Inflammatory macrophage (primary cell): ENCODE measurements at places on chromosomes 3 and 15.

DNA sequence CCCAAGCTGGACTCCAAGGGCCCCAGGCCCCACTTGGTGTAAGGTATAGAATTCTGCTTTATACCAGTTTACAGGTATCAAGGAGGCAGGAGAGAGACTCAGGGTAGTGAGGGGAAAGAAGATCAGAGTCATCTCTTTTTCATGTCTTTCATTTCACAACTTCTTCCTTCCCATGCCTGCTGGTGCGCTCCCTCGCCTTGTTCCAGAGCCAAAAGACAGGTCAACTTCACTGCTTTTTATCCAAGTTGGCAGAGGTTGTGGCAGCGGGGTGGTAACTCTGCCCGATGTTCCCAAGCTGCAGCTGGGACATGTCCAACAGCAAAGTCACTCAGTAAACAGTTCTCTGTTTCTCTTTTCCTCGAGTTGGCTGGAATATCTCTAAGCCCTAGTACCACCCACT lies 86.3 kb upstream of the TCF12 start:
- no peak for DNase-seq

- DNase-seq, result no peak
Observed at GRCh38 chr3:113092746-113093145, 102.0 kb downstream of the GTPBP8 start.

DNA sequence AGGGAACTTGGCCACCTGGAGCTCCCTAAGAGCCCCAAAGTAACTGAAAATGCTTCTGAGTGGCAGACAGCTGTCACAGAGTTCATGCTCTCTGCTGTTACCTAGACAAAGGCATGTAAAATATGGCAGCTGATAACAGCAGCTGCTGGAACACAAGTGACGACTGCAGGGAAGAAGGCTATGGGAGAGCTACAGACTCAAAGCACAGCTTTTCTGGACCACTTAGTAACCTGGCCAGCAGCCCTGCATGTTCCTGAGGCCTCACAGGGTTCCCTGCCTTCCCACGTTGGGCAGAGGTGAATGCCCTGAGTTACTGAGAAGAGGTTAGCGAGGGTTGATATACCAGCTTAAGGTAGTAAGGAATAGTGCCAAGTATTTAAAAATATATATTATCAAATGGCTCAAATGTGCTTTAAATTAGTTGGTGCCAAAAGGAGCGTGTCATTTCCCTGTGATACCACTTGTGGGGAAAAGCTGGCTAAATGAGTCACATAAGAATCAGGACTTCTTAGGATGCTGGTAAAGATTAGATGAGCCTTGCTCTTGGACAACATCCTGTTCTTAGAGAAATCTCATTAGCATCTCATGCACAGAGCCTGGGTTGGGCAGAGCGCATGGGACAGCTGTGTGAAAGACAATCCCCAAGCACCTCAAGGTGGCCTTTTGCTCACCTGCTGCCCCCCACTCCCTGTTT lies 76.4 kb upstream of the SCN5A start:
- no peak for DNase-seq

- DNase-seq, result no peak
Observed at GRCh38 chr3:13951184-13951583, 71.3 kb upstream of the WNT7A start.

DNA sequence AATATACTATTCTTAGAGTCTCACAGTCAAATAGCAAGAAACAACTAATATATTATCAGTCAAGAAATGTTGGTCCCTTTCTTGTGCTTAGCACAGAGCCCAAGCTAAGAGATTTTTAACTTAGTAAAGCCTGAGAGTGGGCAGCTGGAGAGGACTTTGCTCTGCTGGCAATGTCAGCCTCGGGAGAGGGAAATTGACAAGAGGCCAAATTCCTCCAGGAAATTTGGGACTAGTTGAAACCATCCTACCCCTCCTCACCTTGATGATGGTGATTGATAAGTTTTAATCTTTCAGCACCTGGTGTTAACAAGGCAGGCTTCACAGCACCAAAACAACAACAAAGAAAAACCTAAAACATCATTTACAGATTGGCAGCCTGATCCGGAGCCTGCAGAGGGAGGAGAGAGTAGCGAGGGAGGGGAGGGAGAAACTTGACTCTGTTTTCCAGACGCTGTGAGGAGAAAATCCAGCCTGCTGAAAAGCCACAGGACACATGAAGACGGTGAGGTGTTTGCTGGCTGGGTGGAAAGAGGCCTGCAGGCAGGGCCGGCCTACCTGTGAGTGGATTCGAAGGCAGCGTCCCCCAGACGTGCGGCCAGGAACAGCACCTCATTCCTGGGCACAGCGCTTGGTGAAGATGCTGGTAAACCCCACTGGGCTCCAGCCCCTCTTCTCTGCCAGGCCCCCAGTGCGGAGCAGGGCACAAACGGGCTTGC lies 150.9 kb downstream of the LRRC28 start:
- DNase-seq, result no peak

DNA sequence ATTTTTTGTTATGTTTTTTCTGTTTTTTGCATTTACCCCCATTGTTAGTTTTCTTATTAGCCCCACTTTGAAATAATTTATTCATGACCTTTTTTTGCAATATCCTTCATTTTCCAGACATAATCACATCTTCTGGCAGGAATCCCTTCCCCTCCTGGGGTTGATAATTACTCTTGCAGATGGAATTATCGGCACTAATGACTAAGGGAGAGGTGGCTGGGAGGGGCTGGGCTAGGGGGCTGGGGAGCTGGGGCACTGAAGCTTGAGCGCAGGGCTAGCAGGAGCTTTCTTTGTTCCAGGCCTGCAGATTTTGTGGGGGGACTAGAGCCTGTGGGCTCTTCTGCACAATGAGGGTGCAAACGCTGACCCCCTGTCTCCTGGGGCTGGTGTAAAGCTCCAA lies 77.8 kb downstream of the RAB11A start:
- no peak for DNase-seq

GRCh38 chr3:64046592-64046991 lies 23.3 kb upstream of the PSMD6 start:
- DNase-seq, result no peak

DNA sequence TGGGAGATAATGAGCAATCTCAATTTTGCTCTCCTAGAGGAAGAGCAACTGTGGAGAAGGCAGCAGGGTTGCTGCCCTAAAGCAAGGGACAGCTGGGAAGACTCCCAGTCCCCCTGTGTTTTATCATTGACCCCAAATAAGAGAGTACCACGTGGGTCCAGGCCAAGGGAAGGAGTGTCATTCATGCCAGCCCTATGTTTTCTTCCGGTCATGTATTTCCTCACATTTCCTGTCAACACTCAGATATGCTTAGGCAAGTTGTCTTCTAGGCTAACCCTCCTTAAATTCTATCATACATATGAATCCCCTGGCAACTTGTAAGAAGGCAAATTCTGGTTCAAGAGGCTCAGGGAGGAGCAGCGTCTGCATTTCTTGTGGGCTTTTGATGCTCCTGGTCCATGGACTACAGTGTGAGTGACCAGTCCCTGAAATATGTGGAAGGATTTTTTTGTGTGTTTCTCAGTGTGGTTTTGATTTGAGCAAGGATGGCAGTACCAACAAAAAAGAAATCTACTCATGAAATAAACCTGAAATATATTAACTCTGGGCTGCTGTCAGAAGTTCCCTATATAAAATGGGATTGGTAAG lies 31.9 kb upstream of the RPP14 start:
- DNase-seq, result no peak

DNA sequence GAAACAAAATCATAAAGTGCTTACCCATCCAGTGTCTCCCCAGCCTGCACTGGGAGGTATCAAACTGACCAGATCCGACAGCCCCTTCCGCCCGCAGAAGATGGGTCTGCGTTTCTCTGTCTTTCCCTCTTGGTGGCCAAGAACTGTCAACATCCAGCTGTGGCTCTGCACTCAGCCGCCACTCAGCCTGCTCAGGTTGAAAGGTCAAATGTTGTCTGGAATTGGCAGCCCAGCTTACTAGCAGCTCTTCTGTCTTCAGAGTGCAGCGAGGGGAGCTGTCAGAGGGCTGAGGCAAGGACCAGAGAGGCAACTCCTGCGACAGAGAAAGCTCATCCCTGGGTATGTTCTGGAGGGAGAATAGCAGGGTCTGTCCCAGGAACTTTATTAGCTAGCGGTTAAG lies 45.4 kb downstream of the GOLGA6L2 start:
- no peak for DNase-seq

DNA sequence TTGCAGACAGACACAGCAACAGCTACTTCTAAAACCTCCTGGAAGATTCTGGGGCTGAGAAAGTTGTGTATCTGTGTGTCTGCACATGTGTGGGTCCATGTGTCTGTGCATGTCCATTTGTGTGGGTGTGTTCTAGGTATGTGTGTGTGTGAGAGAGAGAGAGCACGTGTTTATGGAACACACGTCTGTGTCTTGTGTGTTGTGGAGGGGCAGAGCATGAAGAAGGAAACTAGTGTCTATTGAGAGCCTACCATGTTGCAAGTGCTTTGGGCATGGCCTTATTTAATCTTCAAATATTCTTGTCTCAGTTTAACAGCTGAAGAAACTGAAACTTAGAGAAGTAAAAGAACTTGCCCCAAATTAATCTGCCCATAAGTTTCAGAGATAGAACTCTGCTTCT lies 327.5 kb downstream of the UACA start:
- no peak for DNase-seq

GRCh38 chr3:155912579-155913190 lies 42.2 kb downstream of the GMPS start:
- DNase-seq, result no peak

DNA sequence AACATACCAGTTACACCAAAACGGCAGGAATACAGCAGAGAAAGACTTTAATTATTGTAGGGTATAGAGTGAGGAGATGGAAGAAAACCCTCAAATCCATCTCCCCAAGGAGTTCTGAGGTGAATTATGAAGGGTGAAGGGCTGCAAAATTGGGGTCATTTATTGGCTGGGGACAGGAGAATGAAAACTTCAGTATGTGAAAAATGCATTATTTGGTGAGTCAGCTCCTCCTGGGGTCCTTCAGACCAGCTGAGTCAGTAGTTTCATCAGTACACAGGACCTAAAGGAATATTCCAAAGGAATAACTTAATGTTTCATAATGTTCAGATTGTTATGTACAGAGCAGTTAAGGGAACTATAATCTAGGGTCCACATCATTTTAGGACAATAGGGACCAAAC lies 566.0 kb downstream of the GBE1 start:
- DNase-seq, result no peak
